CD4-positive, alpha-beta T cell (primary cell): ENCODE measurements at places on chromosomes 13 and 19.

DNA sequence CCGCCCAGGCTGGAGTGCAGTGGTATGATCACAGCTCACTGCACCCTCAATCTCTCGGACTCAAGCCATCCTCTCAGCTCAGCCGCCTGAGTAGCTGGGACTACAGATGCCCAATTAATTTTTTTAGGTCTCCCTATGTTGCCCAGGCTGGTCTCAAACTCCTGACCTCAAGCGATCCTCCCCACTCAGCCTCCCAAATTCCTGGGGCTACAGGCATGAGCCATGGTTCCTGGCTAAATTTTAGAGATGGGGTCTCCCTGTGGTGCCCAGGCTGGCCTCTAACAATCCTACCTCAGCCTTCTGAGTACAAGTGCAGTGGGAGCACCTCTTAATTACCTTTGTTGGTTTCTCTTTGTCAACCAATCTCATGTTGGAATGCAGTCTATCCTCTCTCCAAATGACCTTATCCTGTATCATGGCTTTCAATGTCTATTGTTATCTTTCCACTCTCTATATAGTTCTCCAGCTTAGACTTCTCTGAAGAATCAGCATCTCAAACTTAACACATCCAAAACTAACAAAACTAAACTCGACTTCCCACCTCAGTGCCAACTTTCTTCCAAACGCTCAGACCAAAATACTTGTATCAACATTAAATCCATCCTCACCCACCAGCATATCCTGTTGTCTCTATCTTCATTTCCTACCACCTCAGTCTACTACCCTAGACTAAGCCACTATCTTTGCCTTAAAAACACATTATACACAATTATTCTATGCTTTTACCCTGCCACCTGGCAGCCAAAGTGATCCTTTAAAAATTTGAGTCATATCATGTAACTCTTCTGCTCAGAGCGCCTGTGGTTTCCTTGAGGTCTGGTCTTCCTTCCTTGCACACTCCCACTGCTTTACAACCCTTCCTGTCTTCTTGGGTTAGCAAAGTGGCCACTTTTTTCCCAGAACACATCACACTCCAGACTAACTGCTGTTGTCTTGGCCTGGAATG is 6.7 kb downstream of the TPT1 start:
- DNase-seq, result no peak

GRCh38 chr13:92054389-92054788 is 656.0 kb downstream of the GPC5 start:
- no peak for DNase-seq

DNA sequence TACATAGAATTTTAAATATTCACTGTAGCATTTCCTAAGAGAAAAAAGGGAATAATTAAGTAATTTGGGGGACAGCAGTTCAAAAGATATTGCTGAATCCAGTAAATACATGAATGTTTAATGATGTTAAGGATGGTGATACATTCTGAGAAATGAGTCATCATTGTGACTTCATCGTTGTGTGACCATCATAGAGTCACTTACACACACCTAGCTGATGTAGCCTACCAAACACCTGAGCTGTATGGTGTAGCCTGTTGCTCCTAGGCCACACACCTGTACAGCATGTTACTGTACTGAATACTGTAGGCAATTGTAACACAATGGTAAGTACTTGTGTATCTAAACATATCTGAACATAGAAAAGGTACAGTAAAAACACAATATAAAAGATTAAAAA is 34.8 kb downstream of the ATP7B start:
- no peak for DNase-seq

DNA sequence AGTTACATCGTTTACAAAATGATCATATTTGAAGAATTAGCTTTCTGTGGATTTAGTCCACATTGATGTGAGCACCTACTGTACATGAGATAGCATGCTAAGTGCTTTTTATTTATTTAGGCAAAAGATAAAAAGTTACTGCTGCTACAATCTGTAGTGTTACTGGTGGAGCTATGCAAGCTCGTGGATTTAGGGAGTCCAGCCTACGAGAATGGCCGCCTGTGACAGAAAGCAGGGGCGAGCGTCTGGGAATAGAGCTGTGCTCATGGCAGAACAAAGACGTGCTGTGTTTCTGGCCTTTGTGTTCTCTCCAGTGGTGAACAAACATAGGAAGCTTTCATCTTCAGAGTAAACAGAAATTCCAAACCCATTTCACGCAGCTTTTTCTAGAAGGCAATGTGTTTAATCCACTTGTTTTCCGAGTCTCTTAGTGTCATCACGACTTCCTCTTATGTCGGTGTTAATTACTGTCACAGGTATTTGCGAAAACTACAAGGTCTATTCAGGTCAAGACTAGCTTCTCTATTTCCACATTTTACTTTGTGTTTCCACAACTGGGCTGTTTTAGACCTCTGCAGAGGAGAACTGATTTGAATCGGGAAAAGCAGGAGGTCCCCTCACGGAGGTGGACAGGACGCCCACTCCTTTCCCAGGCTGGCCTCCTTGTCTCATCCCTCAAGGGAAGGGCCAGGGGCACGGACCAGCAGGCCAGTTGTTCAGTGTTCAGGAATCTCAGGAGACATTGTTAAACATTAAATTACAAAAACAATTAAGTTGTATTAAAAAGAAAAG is 67.3 kb downstream of the ATP11A start:
- DNase-seq, result no peak

GRCh38 chr19:58409010-58409790 is 751 bp downstream of the ZNF584 start:
- DNase-seq, result no peak

DNA sequence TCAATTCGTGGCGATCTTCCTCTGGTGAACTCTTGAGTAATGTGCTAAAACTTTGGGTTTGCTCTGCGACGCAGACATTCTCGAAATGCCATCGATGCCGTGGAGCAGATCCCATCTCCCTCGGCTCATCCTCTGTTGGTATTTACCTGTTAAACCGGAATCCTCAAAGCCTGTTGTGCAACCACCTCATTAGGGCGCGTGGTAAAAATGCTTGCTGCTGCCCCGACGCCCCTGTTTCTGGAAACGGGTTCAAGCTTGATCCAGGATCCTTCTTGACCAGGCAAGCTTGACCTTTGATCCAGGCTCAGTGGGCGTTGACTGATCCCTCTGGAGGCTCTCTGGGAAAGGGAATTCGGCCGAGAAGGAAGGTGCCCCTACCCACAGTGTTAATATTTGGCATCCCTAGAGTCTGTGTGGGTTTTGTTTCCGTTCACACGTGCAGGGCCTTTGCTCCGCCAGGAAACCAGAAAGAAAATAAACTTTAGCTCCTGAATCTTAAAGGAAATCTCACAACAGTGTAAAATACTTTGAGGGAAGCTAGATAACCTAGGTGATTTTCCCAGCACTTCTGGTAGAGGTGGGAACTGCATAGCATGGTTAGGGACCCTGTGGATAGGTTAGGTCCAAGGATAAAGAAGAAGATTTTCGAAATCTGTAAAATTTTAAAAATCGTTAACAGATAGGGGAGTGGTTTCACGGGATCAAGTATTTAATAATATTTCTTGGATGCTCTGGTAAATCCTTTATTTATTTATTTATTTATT is 1.1 kb downstream of the LSM14A start:
- DNase-seq, result no peak

DNA sequence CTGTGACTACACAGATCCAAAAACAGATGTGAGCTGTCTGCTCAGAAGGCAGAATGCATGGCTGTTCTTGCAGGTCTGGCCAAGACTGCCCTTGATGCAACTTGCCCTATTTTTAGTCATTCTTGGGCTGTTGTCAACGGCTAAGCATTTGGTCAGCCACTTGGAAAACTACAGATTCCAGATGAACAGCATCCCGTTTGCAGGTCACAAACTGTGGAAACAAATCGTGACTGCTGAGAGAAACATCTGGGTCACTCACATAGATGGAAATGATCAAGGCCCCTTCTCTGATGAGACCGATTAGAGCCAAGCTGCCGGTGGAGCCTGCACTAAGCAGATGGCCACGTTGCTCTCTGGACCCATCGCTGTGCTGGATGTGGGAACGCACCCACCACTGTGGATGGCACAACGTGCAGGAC is 15.4 kb upstream of the METTL21C start:
- no peak for DNase-seq

GRCh38 chr19:39483141-39483540 is 2.5 kb downstream of the TIMM50 start:
- no peak for DNase-seq

- DNase-seq, result no peak
These were observed 5.2 kb upstream of the MRPS31 start for GRCh38 chr13:40776232-40776631.

- no peak for DNase-seq
These were observed 435.7 kb downstream of the SLITRK6 start for GRCh38 chr13:85363504-85363903.

DNA sequence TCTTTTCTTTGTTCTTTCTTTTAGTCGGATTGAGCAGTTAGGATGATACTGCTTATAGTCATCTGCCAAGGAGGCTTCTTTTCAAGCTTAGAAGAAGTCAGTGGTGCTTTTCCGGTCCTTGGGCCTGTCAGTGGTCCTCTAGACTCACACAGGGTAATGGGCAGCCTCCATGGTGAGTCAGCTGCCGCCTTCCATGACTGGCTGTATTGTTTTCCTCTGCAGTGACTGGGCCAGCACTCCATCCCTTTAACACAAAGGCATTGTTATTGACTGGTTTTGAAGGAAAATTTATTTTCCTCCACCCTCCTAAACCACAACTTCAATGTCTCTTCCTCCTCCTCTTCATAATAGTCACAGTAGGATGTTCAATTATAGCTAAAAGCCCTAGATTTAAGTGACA is 47.1 kb upstream of the CNMD start:
- no peak for DNase-seq

- no peak for DNase-seq
These were observed 13.0 kb downstream of the SLC7A10 start for GRCh38 chr19:33212436-33213172.

DNA sequence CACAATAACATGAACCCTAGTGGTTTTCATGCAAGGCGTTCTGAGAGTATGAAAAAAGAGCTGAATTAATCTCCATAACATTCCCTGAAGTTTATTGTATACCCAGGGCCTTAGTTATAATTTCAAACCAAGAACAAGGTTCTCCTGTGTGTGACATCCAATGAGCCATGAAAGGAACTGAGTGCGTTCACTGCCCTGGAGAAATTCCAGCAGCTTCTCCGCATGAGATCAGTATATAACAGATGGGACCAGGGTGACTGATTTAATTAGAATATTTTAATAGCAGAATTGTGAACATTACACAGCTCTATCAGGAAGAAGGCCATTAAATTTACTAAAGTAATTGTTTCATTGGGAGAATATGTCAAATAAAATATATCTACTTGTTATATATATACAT is 1190.5 kb upstream of the SLC10A2 start:
- DNase-seq, result no peak

- DNase-seq, result no peak
These were observed 263.7 kb upstream of the PCDH9 start for GRCh38 chr13:67493835-67494234.

DNA sequence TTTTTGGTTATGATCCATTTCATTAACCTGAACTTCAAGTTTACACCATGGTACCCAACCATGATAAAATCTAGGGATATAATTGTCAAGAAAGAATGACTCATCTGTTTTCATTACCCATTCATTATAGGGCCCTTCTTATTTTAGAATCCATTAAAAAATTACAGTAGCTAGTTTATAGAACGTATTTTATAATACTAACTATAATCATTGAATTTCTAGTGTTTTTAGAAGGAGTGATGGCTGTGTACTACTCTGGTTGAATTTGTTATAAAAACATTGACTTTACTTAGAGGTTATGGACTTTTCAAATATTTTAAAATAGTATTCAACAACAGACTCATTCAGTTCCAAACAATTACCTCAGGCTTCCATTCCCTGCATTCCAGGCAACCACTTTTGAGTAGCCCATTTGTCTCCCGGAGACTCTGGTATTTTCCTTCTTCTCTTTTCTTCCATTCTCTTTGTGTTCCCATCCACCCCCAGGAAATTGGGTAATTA is 71.9 kb upstream of the KLF12 start:
- no peak for DNase-seq

DNA sequence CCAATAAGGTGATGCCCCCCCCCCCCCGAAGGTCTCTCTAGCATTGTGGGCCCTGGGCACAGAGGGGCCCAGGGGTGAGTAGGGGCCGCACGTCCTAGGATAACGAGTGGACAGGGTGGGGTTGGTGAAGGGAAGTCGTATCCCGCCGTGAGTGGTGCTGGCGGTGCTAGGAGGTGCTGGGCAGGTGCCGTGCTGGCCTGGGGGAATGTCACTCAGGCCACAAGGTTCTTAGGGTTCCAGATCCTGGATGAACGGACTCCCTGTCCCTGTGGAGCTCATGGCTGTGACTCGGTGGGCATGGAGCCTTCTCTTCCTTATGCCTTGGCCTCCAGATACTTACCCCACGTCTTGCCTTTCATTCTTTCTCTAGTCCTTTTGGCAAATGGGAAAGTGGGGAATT is 157.4 kb upstream of the SOX1 start:
- DNase-seq, result no peak

DNA sequence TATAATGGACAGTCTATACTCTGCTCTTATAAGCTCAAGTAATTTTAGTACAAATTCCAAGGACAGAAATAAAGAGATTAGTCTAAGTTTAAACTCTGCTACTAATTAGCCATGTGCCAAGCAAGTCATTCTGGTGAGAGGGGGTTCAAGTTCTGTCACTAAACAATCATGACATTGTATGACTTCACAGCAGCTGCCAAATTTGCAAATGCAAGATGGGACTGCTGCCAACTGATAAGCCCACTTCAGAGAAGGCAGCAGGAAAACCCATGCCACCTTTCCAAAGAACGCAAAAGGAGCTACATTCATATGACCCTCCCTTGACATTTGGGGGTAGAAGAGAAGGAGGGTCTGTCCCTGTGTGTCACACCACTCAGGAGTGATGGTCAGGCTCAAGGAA is 60.7 kb upstream of the RFXAP start:
- DNase-seq, result no peak

GRCh38 chr13:50244355-50244712 is 229.1 kb downstream of the KCNRG start:
- DNase-seq, result no peak

DNA sequence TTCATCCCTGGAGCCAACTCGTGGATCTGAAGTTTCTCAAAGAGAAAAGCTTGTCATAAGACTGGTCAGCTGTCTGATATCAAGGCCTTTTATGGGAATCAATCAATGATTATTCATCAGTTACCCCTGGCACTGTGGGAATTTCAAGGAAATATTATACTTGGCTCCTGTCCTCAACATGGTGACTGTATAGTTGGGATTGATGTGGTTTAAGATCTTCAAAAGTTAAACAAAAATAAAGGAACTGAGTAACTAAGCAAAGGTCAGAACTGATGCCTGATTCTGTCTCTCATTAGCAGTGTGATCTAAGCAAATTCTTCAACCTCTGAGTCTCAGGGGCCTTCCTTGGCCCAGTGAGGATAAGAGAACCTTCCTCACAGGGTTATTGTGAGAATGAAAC is 22.2 kb upstream of the SERPINE3 start:
- no peak for DNase-seq

GRCh38 chr19:18107235-18107634 is 9.7 kb downstream of the MAST3 start:
- DNase-seq, result no peak

GRCh38 chr13:66212511-66212910 is 1017.6 kb downstream of the PCDH9 start:
- no peak for DNase-seq
